ENCODE measurements at places on chromosomes 12 and 14. TPM values are rescaled to one million over a fixed set of nuclear protein-coding genes. Genes with fewer than 3 reads are reported as not detected.

- DNase-seq = peak; percentile 16
Measured at GRCh38 chr12:82015623-82016347, 256.6 kb upstream of the PPFIA2 start.

- no peak for DNase-seq
Measured at GRCh38 chr12:118302053-118302452, 70.7 kb downstream of the TAOK3 start.

- no peak for DNase-seq
Measured at GRCh38 chr12:32497864-32498263, 98.5 kb downstream of the FGD4 start.

- no peak for DNase-seq
Measured at GRCh38 chr12:131220331-131220685, 266.6 kb downstream of the ADGRD1 start.

- no peak for DNase-seq
Measured at GRCh38 chr14:55588259-55588699, 8.3 kb downstream of the KTN1 start.

GRCh38 chr12:62977418-62977817 is 42.5 kb upstream of the PPM1H start:
- DNase-seq = no peak

DNA sequence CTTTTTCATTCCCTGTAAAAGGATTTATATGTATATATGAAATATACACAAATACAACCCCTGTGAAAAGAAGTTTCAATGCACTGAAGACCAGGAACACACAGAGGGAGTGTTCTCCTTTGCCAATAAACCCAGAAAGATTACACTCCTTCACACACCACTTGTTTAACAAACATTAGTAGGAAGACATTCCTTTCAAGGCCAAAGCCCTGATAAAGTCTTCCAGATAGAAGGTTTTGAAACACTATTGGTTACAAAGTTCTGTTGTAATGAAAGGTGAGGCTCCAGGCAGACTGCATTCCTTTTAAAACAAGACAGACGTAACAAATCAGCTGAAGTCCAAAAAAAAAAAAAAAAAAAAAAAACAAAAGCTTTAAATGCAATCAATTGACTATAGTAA is 81.0 kb downstream of the PTPN21 start:
- no peak for DNase-seq

GRCh38 chr12:20443792-20444191 is 75.5 kb downstream of the PDE3A start:
- no peak for DNase-seq

DNA sequence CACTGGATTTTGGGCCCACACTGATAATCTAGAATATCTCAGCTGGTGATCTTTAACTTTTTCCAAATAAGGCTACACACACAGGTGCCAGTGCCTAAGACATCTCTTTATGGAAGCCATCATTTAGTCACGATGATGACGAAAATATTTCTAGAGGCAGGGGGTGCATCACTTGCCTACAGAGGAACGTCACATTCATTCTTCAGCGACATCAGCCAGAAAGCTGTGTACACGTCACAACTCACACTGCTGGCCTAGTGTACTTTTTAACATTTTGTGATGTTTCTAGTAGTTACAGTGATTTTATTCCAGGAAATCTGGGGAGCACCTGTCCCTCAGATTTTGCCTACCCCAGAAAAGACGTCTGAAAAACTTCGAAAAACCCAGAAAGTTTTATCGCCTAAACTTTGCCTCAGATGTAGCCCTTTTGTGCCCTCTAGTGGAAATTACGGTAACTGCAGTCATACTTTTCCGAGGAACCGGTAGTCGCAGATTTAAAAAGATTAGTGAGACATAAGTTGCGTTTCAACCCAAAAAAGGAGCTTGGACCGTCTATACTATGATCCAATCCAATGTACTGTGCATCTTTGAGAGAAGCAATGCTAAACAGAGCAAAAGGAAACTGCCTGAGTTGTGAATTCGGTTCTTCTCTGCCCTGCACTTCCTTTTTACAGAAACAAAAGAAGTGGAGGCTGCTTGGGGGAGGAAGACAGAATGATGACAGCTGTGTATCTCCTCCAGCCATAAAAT is 64.3 kb upstream of the STON2 start:
- peak; percentile 64 for DNase-seq

DNA sequence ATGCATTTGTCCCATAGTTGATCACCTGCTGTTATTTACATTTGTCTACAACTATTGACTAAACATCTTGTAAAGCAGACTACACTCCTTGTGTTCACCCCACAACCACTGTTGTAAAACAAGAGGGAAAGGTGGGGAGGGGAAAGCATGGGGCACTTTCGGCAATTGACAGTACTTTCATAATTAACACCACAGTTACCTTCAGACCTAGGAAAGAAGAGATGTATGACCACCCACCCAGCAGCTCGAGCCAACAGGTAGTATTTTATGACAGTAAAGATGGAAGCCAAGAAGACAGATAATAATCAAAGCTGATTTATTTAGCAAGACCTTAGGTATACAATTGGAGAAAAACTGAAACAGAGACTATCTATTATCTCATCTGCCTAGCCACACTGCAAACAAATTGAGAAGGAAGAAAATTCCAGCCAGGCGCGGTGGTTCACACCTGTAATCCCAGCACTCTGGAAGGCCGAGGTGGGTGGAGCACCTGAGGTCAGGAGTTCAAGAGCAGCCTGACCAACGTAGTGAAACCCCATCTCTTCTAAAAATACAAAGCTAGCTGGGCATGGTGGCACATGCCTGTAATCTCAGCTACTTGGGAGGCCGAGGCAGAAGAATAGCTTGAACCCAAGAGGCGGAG is 11.2 kb downstream of the HECTD4 start:
- no peak for DNase-seq

- no peak for DNase-seq
Measured at GRCh38 chr14:90815572-90815821, 733 bp downstream of the TTC7B start.

DNA sequence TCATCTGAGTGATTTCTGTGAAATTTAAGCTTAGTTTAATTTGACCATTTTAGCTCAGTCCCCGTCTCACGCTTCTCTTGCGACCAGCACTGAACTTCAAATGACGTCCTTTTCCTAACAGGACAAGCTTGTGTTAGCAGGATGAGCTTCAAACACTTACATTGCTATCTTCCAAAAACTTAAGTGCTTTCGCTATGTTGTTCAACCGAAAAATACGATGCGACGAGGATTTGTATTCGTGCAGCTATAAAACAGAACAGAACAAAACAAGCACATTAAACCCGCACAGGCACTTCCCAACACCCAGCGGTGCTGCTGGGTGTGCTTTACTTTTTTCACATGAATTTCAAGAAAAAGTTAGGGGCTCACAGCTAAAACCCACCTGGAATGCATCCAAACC is 64.2 kb upstream of the DICER1 start:
- DNase-seq = no peak

DNA sequence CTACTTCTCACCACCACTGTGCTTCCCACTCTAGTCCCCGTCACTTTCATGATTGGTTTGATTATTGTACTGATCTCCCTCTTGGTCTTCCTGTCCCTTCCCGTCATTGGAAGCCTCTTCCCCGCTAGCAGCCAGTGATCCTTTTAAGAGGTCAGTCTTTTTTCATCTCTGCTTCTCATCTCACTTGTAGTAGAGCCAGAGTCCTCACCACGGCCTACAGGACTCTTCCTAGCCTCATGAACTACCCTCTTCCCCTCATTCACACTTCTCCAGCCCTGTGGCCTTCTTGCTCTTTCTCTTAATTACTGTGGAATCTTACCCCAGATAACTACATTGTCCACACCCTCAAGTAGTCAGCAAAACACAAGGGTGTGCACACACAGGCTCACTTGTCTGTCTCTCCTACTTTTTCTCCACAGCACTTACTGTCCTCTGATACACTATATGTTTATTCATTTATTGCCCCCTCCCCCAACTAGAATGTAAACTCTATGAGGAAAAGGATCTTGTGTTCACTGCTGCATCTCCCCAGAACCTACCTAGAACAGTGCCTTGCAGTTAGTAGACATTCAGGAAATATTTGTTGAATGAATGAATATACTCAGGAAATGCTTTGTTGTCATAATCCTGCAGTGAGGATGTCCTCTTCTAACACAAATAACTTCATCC is 66.3 kb downstream of the CKB start:
- DNase-seq = no peak

DNA sequence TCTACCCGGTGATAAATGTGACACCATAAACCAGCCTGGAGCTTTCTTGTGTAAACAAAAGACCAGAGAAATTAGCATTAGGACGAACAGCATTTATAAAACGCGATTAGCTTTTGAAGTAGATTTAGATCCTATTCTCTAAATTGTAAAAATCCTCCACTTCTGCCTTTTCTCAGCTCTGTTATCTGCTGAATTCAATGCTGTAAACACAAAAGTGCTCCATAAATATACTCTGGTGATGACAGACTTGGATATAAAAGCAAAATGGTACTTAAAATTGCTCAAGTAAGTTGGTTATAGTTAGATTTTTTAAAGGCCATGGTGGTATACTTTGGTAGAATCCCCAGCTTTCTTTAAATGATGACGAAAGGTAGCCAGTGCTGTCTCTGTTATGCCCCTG is 114.6 kb upstream of the RMST start:
- no peak for DNase-seq

- no peak for DNase-seq
Measured at GRCh38 chr12:24554612-24555295, 394.1 kb downstream of the BCAT1 start.

DNA sequence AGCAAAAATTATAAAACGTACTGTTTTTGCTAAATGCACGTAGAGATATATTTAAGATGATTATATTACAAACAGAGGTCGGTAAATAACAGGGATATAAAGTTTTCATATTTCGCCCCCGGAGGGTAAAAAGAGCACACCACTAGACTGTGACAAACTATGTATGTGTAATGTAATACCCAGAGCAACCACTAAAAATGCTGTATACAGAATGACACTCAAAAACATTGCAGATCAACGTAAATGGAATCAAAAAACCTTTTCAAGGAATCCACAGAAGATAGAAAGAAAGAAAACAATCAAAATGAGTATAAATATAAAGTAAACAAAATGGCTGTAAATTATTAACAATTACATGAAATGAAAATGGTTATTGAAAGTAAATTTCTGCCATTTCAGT is 37.6 kb upstream of the PRB4 start:
- DNase-seq = no peak

The PPTC7 gene
- 11.3 TPM for polyA plus RNA-seq

The ASCL1 gene
- polyA plus RNA-seq = 34.1 TPM

The RTL1 gene
- polyA plus RNA-seq = not detected

The KRT86 gene
- polyA plus RNA-seq = not detected

Measured in GM12878 (cell line).